ENCODE measurements at places on chromosomes 7 and 10.

- no peak for DNase-seq
These were observed 2.6 kb downstream of the PLEKHS1 start for GRCh38 chr10:113754125-113754524.

- DNase-seq, result peak; percentile 29
These were observed 700 bp downstream of the MTPN start for GRCh38 chr7:135976312-135977006.

GRCh38 chr7:108372618-108373017 is 83.6 kb downstream of the NRCAM start:
- DNase-seq, result no peak

GRCh38 chr7:33904681-33905388 is 504 bp upstream of the BMPER start:
- peak; percentile 42 for DNase-seq

DNA sequence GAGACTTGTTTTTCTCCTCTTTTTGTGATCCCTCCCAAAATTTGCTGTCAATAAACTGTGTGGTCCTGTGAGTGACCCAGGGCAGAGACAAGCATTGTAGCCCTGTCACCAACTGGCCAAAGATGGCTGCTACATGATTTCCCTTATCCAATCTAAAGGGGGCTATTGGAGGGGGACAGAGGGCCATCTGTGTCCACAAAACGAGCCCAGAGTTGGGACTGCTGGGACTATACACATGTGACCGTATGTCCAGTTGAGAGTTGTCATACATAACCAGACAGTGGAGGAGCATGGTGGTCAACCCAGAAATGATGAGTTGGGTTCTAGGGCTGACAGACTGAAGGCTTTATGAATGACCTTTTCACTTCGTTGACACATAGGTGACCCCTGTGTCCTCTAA is 55.3 kb upstream of the SDK1 start:
- DNase-seq, result no peak

- DNase-seq, result peak; percentile 42
These were observed 3.0 kb upstream of the TECPR1 start for GRCh38 chr7:98254951-98255610.

DNA sequence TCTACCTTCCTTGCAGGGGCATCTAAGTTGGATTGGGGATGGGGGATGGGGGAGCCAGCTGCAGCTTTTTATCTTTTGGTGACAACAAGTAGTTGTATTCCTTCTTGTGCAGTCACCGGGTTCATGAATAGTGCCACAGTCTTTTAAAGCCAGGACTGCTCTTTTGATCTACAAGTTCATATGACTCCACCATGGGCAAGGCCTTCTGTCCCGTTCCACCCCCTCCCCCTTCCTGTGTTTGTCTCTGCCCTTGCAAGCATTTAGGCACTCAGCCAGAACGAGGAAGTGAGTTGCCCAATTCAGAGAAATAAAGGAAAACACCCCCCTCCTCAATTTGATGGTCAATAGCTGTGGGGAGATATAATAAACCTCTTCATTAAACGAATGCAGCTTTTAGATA is 44.8 kb upstream of the EGR2 start:
- peak; percentile 71 for DNase-seq

GRCh38 chr7:45974540-45975360 is 53.7 kb upstream of the IGFBP3 start:
- DNase-seq, result no peak

DNA sequence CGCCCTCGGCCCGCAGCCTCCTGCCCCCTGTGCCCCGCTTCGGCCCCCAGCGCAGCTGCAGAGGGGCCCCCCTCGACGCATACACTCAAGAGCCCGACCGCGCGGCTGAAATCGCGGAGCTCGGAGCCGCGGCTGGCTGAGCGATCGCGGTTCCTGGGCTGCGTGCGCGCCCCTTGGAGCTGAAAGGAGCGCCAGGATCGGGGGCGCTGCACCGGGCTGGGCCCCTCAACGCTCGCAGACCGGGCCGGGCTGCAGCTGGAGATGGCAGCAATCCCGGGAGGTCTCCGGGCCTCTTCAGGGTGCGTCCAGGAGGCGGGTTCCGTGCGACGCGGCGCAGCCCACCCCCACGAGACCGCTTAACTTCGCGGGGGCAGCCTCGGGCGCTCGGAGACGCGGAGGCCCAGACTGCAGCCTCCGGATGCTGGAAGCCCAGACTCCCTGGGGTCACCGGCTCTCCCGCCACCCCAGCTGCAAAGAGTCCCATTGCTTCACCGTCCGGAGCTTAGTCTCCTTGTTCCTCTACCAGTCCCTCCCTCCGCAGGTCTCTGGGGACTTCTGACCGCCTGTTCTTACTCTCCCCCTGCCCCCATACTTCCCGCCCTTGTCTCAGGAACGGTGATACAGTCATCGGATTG is 73.0 kb upstream of the LRRC4 start:
- peak; percentile 16 for DNase-seq

GRCh38 chr7:27866828-27867672 is 127.1 kb downstream of the TAX1BP1 start:
- no peak for DNase-seq

- no peak for DNase-seq
These were observed 6.4 kb downstream of the DPYSL4 start for GRCh38 chr10:132192991-132193665.

GRCh38 chr10:130470973-130471372 is 334.8 kb downstream of the GLRX3 start:
- DNase-seq, result no peak

- DNase-seq, result no peak
These were observed 19.3 kb upstream of the ADAMTS14 start for GRCh38 chr10:70652761-70653657.

- no peak for DNase-seq
These were observed 6.9 kb downstream of the SAR1A start for GRCh38 chr10:70163448-70163847.

DNA sequence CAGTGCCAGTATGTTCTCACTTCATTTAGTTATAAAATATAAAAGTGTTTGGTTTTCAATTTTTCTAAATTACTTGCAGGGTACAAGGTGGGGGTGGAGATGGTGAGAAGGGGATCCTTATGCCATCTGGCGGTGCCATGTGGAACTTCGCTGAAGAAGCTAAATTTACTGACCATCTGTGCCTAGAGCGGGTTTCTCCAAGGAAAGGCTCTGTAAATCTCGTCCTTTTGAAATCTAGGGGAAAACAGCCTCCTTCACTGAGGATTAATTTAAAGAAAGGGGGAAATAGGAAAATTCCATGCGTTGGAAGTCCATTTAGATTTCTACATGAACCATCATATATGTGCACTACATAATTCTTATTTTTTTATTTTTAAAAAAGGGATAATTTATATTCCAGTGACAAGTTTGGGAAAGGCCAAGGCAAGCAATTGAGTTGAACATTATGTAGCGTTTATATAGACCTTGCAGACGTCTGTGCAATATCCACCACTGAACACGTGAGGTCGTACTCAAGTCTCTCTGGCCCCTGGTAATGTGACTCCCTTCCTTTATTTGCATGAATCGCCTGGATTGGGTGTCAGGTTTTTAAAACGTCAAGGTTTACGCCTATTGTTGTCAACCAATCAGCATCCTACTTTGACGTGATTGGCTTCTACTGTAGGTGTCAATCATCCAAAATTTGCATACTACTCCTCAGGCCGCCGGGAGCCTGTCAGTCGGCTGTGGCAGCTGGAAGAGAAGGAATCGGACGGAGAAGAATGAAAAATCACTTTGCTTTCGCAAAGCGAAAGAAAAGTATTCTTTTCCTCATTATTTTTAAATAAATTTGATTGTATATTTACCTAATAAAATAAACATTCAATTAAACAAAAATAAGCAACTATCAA is 297.1 kb upstream of the NFE2L3 start:
- DNase-seq, result peak; percentile 98

GRCh38 chr7:114109721-114110120 is 190.9 kb upstream of the PPP1R3A start:
- peak; percentile 23 for DNase-seq

DNA sequence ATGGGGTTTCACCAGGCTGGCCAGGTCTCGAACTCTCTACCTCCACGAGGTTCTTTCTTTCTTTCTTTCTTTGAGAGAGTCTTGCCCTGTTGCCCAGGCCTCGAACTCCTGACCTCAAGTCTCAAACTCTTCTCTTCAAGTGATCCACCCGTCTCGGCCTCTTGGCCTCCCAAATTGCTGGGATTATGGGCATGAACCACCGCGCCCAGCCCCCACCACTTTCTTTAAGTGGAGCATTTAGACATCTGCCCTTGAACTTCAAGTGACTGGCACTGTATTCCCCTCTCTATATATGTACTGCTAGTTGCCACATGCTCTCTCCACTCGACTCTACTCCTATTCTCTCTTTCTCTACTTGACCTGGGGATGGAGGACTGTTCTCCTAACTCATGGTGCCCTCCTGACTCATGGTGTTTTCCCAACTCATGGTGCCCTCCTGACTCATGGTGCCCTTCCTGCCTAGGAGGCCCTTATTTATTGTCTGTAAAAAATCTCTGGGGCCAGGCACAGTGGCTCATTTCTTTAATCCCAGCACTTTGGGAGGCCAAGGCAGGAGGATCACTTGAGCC is 19.3 kb upstream of the ACHE start:
- DNase-seq, result no peak

DNA sequence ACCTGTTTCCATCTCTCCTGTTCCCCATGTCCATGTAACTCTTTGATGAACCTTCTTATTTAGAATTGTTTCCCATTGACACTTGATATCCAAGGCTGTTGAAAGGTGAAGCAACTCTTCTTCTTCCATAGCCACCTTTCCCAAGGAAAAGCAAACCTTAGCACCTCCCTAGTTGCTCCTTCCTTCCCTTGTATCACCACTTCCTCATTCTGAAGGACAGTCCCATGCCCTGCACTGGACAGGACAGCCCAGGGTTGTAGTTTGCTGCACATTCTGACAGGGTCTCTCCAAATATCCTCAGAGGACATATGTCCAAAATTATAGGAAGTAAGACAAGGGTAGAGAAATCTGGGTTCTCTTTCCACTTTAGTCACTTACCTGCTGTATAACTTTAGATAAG is 6.2 kb downstream of the CUZD1 start:
- DNase-seq, result no peak

DNA sequence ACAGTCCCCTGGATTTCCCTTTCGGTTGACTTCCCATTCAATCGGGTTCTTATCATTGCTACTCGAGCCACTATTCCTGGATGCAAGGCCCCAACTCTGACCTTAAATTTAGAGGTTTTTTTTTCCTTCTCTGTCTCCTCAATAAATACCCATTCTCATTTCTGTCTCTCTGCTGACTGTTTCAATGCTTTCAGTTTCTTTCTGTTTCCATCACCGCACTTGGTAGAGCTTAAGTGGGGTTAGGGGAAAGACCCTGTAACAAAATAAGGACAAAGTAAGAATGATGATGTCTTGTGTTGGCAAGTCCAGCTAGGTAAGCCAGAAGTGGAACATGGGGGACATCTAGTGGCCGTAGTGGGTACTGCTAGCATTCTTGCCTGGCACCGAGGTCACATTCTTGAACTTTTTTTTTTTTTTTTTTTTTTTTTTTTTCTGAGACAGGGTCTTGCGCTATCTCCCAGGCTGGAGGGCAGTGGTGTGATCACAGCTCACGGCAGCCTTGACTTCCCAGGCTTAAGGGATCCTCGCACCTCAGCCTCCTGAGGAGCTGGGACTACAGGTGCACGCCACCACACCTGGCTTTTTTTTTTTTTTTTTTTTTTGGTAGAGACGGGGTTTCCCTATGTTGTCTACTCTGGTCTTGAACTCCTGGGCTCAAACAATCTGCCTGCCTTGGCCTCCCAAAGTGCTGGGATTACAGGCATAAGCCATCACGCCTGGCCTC is 40.3 kb downstream of the ZC3HC1 start:
- peak; percentile 95 for DNase-seq

- DNase-seq, result no peak
These were observed 26.5 kb upstream of the WNT16 start for GRCh38 chr7:121302214-121302745.

- DNase-seq, result no peak
These were observed 20.3 kb downstream of the SBDS start for GRCh38 chr7:66974986-66975590.

GRCh38 chr7:40851001-40851400 is 716.2 kb downstream of the SUGCT start:
- no peak for DNase-seq

GRCh38 chr10:9545073-9545472 is 1472.6 kb upstream of the CELF2 start:
- no peak for DNase-seq

- no peak for DNase-seq
These were observed 28.4 kb upstream of the ZNF273 start for GRCh38 chr7:64874562-64875250.

DNA sequence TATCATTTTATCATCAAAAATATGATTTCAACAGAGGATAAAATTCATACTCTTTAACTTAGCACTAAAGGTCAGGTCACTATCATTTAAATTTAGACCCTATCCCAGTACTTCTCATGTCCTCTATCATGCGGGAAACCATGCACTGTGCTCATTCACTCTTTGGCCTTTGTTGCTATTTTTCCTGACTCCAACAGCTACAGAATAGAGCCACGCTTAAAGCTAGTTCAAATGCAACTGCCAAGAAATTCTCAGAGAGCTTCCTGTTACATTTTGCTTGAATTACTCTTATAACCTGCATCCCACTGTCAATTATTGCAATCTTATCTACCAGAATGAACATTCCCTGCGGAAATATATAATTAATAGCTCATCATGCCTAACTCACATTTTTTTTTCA is 58.3 kb downstream of the SEMA3A start:
- DNase-seq, result no peak

DNA sequence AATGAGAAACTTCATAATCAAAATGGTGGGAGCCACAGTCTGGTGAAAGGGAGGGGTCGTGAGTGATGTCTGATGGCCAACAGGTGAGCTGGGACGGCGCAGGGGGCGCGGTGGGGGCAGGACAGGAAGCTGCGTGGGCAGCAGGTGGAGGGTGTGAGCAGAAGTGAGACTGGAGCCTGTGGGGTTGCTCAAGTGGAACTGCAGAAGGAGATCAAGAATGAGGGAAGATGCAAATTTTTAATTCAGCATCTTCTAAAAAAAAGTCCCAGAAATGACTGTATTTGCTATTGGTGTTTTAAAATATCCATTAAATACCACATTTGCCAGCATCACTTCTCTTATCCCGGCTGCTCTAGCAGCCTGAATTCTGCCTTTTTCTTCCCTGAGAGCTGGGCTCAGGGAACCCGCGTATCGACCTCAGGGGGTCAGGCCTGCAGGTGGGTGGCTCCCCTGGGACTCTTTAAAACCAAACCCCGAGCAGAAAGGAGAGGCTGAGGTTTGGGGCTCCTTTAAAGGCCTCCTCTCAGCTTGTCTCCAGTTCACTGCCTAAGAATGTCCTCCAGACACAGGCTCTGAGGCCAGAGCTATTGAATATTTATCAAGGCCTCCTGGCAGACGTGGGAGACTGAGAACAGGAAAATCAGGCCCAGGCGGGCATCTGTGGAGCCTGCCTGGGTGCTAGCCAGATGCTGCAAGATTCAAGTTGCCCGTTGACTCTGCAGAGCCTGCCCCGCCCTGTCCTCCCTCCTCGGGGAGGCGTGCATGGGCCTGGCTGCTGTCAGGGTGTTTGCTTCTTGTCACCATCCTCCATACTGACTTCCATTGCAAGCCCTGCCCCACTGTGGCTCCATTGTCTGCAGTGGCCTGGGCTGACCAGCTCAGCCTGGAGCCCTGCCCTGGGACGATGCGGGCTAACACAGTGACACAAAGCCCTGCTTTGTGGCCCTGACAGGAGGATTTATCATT is 53.9 kb downstream of the SYPL1 start:
- no peak for DNase-seq
